Pericardium fibroblast (primary cell): ENCODE measurements at places on chromosomes 13 and 19. TPM values are rescaled to one million over a fixed set of nuclear protein-coding genes. Genes with fewer than 3 reads are reported as not detected.

Gene CEACAM3
- total RNA-seq = not detected in 2 replicates

Gene CADM4
- 0.70 and 2.6 TPM in 2 replicates for total RNA-seq

Gene STOML3
- total RNA-seq = not detected in 2 replicates

Gene SLC7A9
- total RNA-seq = not detected in 2 replicates

Gene FGF9
- total RNA-seq = under 0.01 TPM in 1 of 2 replicates, not detected in the other

Gene APC2
- 0.12 and 0.26 TPM in 2 replicates for total RNA-seq

Gene PSG7
- total RNA-seq = not detected in 2 replicates
